ENCODE measurements at places on chromosomes 6 and 20.
A peak's percentile ranks its signal among the peaks of the same experiment; 100 is the strongest.

DNA sequence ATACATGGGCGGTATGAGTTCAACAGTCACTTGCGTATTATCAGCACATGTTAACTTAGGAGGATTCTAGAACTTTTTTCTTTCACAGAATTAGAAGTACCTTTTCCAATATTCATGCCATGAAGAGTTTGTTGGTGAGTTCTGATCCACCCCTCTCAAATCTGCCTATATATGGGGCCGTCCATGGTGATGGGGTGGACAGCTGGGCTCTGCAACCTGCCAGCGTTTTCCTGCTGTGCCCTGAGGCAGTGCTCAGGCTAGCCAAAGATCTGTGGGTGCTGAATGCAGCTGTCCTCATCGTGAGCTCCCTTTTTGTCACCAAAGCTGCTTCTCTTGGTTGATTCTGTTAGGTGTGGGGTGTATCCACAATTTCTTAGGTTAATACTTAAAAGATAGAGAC lies 88.7 kb downstream of the THBS2 start:
- no peak for DNase-seq

DNA sequence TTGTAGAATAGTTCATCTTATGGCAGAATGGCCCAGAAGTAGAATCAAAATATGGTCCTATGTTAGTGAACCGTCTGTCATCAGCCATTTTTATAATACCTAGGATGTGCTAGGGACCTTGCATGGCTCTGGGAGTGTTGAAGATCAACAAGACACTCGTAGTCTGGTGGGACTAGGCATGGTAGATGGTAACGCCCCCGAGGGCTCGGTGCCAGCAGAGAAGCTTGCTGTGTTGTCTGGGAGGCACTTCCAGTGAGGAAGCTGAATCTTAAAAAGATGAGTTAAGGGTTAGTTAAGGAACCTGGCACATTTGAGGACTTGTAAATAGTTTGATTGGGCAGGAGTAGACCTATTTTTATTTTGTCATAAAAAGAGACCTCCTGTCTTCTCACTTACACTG lies 82.4 kb downstream of the MAP3K4 start:
- DNase-seq = no peak

- DNase-seq = no peak
These were observed 1042.4 kb upstream of the FLRT3 start for GRCh38 chr20:15379681-15380296.

DNA sequence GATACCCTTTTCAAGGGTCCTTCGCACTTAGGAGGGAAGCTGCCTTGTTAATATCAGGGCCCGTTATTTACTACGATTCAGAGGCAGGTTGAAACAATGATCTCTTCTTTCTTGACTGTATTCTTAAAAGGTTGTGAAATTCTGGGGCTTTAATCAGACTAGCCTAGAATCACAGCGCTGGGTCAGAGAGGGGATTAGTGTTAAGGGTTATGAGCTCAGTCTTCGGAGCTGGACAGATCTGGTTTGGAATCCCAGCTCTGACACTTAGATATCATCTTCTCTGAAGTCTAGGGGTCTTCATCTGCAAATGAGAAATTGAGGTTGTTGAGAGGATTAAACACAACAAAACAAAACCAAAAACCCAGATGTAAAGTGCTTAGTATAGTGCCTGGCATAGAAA lies 77.4 kb downstream of the CD83 start:
- DNase-seq = no peak

DNA sequence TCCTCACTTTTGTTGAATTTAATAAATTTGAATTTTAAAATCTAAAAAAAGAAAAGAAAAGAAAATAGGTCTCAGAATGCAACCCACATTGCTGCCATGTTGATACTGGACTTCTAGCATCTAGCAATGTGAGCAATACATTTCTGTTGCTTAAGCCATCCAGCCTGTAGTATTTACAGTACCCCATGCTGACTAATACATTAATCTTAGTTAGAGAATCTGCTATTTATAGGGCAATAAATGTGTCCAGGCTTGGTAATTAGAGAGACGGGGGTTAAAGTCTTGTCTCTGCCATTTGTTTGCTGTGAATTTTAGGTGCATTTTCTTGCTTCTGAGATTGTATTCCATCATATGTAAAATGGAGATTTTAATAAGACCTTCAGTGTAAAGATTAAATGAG lies 471.3 kb downstream of the DHX35 start:
- DNase-seq = no peak

- no peak for DNase-seq
These were observed 507.7 kb downstream of the PREX1 start for GRCh38 chr20:48319943-48320584.

DNA sequence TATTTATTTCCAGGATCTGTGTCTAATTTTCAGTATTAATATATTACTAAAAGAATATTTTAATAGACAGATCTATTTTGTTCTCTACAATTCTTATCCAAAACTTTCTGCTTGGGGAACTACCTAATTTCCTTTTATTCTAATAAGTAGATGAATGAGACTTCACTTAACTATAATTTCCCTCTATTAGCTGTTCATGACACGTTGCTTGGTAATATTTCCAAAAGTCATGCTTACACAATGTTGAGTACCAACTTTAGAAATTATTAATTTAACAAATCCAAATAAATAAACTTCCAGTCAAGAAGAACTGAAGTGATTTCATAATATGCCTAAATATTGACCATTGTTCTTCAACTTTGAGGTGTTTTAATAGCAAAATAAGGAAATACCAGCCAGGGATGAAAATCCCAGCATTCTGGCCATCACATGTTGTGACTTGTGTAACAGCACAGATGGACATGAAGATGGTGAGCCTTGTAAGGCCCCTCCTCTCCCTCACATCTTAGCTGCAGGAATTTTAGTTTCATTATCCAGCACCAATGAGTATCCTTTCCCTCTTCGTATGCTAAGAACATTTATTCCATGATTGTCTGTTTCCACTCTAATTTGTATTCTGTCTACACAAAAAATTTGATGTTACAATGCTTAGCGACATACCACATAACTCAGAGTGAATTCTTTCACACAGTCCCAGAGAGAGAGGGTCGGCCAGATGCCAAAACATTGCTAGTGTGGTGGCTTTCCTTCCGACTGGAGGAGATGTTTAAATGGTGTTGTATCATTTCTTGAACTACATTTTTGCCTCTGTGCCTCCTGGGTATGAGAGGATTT lies 137.5 kb downstream of the FOXA2 start:
- no peak for DNase-seq

- no peak for DNase-seq
These were observed 10.7 kb downstream of the SUN5 start for GRCh38 chr20:32993496-32994050.

DNA sequence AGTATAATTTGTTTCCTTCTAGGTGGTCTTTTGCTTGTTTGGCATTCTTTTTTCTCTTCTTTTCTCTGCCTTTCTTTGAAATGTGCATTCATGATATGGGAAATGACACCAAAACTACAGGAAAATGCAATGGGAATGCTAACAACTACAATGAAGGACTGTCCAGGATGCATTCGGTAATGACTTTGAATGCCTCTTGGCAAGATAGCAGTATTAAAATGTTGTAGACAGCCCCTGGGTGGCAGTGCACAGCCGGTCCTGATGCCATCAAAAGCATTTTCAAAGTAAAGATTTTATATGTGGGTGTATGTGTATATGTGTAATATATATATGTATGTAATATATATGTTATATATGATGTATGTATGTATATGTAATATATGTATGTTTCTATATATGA lies 218.8 kb upstream of the MMS22L start:
- DNase-seq = peak; percentile 14

GRCh38 chr20:50635676-50636600 lies 55.4 kb downstream of the RIPOR3 start:
- no peak for DNase-seq

Measured in Ammon's horn (tissue), 1 donor.